Mesothelial cell of epicardium (in vitro differentiated cells): ENCODE measurements at places on chromosomes 5 and 9. TPM values are rescaled to one million over a fixed set of nuclear protein-coding genes. Genes with fewer than 3 reads are reported as not detected.

FAM78A gene
- 0.54 to 0.80 TPM (median 0.64 TPM) in 3 replicates for total RNA-seq

SLC6A19 gene
- not detected in 3 replicates for total RNA-seq

ARL14EPL gene
- 0.25 TPM in 1 of 3 replicates, not detected in the others for total RNA-seq

GGTA1 gene
- 0.22 TPM in 1 of 3 replicates, not detected in the others for total RNA-seq

ARHGEF28 gene
- 0.22 to 0.40 TPM (median 0.29 TPM) in 3 replicates for total RNA-seq

SH2D3C gene
- 3.4 to 3.9 TPM (median 3.7 TPM) in 3 replicates for total RNA-seq

IL3 gene
- not detected in 3 replicates for total RNA-seq

DNA sequence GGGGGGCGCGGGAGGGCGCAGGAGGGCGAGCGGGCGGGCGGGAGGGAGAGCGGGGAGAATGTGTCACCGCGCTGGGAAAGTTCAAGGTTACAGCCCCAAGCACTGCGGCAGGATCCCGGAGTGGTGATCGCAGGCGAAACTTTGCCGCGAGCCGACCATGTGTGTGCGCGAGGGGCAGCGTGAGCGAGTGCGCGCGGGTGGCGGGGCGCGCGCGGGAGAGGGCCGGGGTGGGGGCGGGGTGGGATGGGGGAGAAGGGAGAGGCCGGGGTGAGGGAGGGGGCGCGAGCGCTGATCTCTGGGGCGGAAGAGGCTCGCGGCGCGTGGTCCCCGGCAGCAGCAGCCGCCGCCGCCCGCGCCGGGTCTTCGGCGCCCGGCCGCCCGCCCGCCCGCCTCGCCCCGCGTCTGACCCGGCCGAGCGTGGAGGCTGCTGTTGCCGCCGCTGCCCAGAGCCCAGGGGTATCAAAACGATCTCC, at the start of gene NFIB:
Gene NFIB (minus strand): TSS at position 191 of the 473 bp plus-strand sequence. CDS start 630 bp downstream, outside the sequence.
- peak; percentile 37 for DNase-seq

- no peak for DNase-seq
Observed at GRCh38 chr9:89046832-89047231, 55.6 kb downstream of the S1PR3 start.

DNA sequence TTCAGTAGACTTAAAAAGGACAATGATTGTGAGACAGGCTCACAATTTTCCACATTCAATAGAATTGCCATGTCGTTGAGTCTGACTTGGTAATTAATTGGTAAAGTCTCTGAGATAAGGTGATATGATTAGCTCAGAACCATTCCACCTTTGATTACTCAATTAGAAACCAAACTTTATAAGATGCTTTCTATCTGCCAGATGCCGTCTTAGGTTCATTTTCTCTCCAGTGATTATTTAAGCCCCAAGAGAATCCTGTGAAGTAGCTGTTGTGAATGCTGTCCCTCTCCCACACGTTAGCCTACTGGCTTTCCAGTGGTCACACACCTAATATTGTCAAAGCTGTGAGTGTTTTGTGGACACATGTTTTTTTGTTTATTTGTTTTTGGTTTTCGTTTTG, 528.9 kb upstream of the ZNF462 start:
- no peak for DNase-seq

DNA sequence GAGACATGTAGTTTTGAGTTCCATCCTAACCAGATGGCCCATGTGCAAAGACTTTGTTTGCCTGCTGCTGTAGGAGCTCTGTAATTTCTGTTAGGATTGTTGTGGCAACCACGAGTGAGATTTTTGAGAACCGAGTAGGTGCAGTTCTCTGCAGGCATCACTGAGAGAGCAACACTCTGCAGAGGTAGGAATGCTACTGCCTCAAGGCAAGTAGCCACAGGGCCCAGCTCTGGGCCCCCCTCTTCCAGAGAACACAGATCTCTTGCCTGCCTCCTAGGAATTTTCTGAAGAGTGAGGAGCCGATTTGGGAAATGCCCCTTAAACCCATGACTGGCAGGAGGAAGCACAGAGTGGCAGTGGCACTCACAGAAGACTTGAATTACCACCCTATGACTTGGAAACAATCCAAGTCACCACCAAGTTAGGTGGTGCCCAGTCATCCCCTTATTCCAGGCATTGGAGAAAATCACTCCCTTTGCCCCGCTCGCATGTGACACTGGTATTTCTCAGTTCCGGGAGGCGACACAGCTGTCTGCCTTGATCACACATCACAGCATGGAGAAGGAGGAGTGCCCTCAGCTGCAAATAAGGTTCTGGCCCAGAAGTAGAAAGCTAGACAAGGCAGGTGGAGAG, 52.5 kb upstream of the SLC2A8 start:
- no peak for DNase-seq

- DNase-seq = no peak
Observed at GRCh38 chr9:72898360-72898759, 54.5 kb downstream of the ALDH1A1 start.

DNA sequence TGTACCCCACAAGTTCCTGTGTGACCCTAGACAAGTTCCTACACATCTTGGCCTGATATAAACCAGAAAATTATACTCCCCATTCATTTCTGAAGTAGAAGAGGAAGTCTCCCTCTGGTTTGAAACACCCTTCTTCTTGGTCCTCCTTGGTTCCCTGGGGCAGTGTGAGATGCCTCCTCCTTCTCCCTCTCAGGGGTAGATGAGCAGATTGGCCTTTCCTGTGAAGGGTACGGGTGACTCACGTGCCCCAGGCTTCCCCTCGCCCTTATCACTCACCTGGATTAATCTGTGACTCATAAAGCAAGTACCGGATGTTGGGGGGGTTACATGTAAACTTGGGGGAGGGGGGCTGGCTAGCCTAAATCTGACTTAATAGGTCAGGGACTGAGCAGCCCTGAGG, 11.1 kb upstream of the AQP3 start:
- no peak for DNase-seq
